Trophoblast cell (in vitro differentiated cells and primary cell): ENCODE measurements at places on chromosomes 12 and 14.

DNA sequence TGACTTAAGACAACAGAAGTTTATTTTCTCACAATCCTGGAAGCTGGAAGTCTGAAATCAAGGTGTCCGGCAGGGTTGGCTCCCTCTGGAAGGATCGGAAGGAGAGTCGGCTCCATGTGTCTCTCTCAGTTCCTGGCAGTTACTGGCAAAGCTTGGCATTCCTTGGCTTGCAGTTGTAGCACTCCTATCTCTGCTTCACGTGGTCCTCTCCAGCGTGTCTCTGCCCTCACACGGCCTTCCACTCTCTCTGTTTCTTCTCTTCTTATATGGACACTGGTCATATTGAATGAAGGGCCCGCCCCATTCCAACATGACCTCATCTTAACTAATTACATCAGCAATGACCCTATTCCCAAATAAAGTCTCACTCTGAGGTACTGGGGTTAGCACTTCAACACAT is 60.1 kb upstream of the TUNAR start:
- peaks cover 2% of the 10 kb centered on the region for H3K4me1 ChIP-seq
- no peaks in the 10 kb centered on the region for H3K27me3 ChIP-seq
- no peak for DNase-seq
- no peak overlapping the region for H3K27ac ChIP-seq
- H3K4me3 ChIP-seq = no peak overlapping the region

DNA sequence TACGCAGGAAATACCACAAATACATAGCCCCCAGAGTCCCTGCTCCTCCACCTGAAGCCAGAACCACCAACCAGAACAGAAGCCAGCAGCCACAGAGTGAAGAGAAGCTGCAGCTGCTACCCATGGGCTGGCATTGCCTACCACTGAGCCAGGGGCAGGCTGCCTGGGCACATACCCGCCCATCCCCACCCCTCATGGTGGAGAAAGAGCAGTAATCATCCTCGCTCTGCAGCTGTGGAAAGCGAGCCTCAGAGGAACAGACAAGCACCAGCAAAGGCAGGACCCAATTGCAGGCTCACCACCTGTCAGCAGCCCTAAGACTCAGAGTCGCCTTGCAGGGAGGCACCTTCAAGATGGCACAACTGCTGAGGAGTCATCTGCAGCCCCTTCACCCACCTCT is 11.2 kb upstream of the CD9 start:
- H3K27ac ChIP-seq = no peak overlapping the region
- no peaks in the 10 kb centered on the region for H3K36me3 ChIP-seq
- no peaks in the 10 kb centered on the region for H3K27me3 ChIP-seq
- H3K4me1 ChIP-seq = peaks cover 19% of the 10 kb centered on the region
- DNase-seq = no peak
- H3K4me3 ChIP-seq = no peak overlapping the region

DNA sequence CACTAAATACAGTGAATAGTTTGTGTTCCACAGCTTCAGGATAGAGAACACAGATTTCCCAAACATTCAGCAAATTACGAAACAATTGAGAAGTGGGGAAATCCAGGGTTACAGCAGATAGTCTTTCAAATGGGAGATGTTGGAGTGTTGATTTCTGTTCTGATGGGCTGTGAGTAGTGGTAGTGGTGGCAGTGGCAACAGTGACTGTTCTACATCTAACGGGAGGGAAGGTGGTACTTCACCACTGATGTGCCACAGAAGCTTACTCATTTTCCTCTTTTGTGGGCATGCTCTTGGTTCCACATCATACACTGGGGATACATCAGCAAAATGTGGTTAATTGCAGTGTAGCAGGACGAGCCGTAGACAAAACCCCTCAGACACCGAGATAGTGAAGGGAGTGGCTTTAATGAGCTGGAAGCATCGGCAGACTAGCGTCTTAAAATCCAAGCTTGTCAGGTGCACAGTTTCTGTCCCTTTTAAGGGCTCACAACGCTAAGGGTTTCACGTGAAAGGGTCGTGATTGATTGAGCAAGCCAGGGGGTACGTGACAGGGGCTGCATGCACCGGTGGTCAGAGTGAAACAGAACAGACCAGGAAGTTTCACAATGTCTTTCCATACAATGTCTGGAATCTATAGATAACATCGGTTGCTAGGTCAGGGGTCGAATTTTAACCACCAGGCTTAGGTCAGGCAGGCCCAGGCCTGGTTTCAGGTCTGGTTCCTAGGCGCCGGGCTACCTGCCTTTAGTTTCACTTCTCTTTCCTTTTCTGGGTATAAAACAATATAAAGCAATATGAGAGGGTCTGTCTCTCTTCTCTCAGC is 330.6 kb upstream of the FBXO33 start:
- no peaks in the 10 kb centered on the region for H3K36me3 ChIP-seq
- H3K4me3 ChIP-seq = no peak overlapping the region
- H3K27me3 ChIP-seq = no peaks in the 10 kb centered on the region
- peak; percentile 93 for DNase-seq
- peak overlapping the region; percentile 83 for H3K27ac ChIP-seq

- H3K4me3 ChIP-seq = no peak overlapping the region
- H3K4me1 ChIP-seq = peaks cover 26% of the 10 kb centered on the region
- no peak overlapping the region for H3K27ac ChIP-seq
- no peaks in the 10 kb centered on the region for H3K27me3 ChIP-seq
These were observed 37.4 kb downstream of the SH2B3 start for GRCh38 chr12:111443086-111443485.

DNA sequence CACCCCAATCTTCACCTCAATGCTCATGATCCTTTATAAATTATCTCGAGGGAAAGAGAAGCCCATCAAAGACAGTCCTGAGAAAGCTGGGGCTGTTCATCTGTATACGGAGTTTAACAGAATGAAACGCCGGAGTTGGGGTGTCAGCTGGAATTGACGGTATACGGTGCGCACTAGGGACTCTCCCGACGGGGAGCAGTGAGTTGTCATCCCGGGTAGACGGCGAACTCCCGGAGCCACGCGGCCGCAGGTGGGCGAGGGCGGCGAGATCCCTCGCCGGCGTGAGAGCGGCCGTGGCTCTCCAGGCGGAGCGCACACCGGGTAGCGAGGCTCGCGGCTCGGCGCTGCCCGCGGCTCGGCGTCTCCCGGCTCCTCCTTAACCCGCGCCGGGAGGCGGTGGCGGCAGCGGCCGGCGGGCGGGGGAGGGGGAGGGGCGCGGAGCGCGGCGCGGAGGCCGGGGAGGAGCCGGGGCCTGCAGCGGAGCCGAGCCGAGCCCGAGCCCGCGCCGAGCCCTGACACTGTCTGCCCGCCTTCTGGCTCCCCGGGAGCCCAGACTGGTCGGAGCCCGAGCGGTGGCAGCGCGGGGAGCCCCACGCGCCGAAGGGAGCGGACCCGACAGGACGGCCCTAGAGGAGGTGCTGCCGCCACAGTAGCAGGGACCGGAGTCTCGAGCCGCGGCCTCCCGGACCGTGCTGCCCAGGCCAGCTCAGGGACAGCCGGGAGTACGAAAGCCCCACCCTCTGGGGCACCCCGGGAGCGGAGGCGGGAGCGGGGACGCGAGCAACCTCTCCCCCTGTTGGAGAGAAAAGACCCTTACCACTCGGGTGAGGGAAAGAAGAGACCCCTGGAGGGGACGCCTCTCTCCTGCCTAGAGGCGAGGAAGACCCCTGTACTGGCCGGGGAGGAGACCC is at the start of gene FOXJ2:
TSS of gene FOXJ2 (plus strand) at position 475 of the 911 bp plus-strand sequence. CDS start 7,117 bp downstream, outside the sequence.
- no peaks in the 10 kb centered on the region for H3K36me3 ChIP-seq
- peak; percentile 47 for DNase-seq
- peak within 1 kb of the TSS; percentile 93 for H3K4me3 ChIP-seq
- H3K27me3 ChIP-seq = no peaks in the 10 kb centered on the region
- H3K27ac ChIP-seq = peak within 1 kb of the TSS; percentile 40
- H3K4me1 ChIP-seq = peaks cover 27% of the 10 kb centered on the region

- H3K36me3 ChIP-seq = no peaks in the 10 kb centered on the region
- no peak for DNase-seq
- no peaks in the 10 kb centered on the region for H3K4me1 ChIP-seq
- H3K27ac ChIP-seq = no peak overlapping the region
- no peaks in the 10 kb centered on the region for H3K27me3 ChIP-seq
These were observed 34.1 kb downstream of the CNTN1 start for GRCh38 chr12:40726366-40726765.
